ENCODE measurements at places on chromosomes 2 and 18. TPM values are rescaled to one million over a fixed set of nuclear protein-coding genes. Genes with fewer than 3 reads are reported as not detected.
A peak's percentile ranks its signal among the peaks of the same experiment; 100 is the strongest.

DNA sequence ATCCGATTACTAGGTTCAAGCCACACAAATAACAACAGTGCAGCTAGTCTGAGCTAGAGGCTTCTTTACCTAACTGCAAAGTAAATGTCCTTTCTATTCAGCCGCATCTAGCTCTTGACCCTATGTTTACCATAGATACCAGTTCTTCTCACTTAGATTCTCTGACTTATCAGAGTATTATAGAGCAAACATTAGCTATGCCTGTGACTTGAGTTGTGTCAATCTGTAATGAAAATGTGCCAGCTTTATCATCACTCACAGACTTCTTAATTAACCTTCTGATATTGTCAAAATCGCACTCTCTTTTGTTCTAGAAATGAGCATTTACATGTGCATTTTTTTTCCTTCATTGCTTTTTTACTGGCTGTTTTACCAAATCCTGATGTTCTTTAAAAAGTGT is 79.9 kb downstream of the BCL11A start:
- DNase-seq = no peak

- no peak for DNase-seq
Observed at GRCh38 chr2:147049957-147050356, 794.9 kb upstream of the ACVR2A start.

Gene CMPK2
- not detected for total RNA-seq

DNA sequence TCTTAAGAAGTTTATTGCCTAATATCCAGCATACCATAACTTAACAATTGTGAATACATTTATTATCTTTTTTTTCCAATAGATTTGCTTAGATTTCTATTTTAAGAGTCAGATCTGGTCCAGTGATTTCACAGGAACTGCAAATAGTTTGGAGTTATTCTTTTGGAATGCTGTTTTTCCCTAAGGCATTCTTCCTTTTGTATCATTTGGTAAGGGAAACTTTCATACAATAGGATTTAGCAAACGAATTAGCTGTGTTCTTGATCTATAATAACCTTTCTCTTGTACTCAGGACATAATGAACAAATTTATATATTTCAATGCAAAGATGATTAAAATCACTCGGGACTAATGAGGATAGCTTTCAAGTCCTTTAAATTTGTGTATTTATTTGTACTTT is 201.6 kb downstream of the ERBB4 start:
- DNase-seq = no peak

GRCh38 chr2:197888321-197888720 is 83.9 kb downstream of the PLCL1 start:
- DNase-seq = no peak

DNA sequence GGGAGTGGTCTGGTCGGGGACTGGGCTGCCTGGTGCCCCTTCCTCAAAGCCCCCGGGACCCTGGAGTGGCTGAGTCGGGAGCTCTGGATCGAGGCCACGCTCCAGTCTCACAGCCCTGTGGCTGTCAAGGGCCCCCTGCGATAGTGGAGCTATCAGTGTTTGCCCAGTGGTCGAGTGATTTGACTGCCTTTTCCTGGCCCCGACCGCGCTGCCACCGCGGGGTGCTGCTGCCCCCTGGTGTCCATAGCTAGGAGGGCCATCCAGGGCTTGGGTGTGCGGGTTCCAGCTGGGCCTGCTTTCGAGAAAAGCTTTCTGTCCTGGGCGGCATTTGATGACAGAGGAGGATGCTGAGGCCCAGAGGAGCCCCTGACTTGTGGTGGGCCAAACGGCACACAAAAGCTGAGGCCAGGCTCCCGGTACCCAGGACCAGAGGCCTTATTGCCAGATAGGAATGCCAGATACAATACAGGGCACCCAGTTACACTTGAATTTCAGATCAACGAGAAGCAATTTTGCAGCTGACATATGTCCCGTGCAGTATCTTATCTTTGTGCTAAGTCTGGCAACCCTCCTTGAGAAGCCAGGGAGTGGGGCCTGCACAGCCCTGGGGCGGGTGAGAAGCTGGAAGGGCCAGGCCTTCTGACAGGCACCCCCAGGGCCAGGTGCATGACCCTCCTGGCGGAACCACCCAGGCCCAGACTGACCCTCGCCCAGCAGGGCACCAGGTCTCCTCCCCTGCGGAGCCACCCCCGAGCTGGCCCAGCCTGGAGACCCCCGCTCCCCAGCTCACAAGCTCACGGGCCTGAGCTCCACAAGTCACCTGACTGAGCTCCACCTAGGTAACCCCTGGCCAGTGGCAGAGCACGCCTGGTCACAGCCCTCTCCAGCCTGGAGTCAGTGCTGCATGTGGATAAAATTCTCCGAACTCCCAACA is 13.0 kb downstream of the ODC1 start:
- peak; percentile 62 for DNase-seq

GRCh38 chr2:68119504-68119903 is 38.2 kb upstream of the PNO1 start:
- no peak for DNase-seq

DNA sequence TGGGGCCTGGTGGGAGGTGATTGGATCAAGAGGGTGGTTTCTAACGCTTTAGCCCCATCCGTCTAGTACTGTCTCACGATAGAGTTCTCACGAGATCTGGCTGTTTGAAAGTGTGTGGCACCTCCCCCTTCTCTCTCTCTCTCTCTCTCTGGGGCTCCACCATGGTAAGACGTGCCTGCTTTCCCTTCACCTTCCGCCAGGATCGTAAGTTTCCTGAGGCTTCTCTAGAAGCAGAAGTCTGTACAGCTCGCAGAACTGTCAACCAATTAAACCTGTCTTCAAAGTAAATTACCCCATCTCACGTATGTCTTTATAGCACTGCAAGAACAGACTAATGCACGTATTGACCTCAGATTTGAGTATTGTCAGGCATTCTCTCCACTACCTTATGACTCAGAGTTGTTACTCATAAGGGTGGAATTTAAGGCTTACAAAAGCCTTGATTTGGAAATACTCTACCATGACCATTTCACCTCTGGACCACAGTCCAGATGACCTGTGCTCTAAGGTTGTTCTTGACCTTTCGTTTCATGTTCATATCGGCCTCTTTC is 99.5 kb upstream of the AGAP1 start:
- DNase-seq = peak; percentile 71

- DNase-seq = no peak
Observed at GRCh38 chr2:239378021-239378917, 22.6 kb downstream of the HDAC4 start.

- no peak for DNase-seq
Observed at GRCh38 chr2:124921191-124921590, 896.1 kb downstream of the CNTNAP5 start.

All from LHCN-M2 (cell line).